ENCODE measurements at places on chromosomes 1 and 21.
A peak's percentile ranks its signal among the peaks of the same experiment; 100 is the strongest.

DNA sequence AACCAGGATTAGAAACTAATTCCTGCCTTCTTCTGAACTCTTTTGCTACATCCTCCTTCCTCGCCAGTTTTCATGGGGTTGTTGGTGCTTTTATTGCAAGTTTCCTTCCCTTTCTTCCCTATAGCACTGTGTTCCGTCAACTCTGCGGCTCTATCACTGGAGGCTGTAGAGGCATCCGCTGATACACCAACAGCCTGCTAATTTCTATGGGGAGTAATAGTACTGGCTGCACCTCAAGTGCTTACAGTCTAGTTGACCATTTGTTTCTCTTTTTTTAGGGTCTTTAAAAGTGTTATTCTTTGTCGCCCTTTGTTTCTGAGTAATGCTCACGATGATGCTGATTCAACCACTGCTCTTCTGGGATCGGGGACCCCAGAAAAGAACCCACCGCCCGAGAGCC lies 746 bp downstream of the MIS18A start:
- DNase-seq, result no peak

DNA sequence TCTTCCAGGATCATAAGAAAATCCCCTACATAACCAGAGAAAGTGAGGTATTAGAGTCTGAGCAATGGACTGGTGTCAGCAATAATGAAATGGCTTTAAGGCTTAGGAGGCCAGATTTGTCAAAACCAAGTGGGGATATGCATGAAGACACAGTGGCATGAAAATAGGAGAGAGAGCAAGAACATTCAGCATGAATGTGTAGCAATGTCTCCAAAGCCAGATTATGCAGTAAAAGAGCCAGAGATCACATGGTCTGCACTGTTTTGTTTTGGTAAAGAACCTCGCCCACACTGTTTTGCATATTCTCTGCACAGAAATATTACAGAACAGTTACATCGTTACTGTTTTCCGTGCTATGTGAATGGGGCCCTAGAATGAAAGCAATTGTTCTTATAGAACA lies 589.4 kb downstream of the PLPP3 start:
- no peak for DNase-seq

GRCh38 chr1:183901748-183902330 lies 96.9 kb downstream of the RGL1 start:
- no peak for DNase-seq

DNA sequence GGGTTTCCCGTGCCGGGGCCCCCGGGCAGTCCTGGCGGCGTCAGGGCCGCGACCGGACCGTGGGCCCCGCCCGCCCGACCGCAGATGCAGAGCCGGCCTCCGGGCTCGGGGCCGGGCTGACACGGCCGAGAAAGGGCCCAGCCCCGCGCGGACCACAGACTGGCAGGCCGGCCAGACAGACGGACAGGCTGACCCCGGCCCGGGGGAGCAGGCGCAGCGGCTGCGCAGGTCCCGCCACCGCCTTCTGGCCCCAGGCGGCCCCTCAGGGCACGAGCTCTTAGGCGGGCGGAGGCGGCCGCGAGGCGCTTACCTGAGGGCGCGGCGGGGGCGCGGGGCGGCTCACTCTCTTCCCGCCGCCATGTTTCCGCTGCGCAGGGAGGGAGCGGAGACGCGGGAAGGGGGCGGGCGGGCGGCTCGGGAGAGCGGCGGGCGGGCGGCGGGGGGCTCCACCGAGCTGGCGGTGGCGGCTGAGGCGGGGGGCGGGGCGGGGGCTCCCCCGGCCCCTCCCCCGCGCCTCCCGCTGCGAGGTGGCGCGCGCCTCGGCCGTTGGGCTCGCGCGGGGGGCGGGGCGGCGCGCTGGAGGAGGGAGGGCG lies at the start of gene SCMH1:
Gene SCMH1, minus strand, starts transcription at position 558 of the 593 bp plus-strand sequence. CDS start 56,173 bp downstream, outside the sequence.
- peak; percentile 39 for DNase-seq

GRCh38 chr1:111271464-111271801 lies 19.2 kb upstream of the CHIA start:
- DNase-seq, result no peak

GRCh38 chr1:175891783-175892309 lies 148.5 kb upstream of the TNR start:
- no peak for DNase-seq
